ENCODE measurements at places on chromosomes 16 and 17.

DNA sequence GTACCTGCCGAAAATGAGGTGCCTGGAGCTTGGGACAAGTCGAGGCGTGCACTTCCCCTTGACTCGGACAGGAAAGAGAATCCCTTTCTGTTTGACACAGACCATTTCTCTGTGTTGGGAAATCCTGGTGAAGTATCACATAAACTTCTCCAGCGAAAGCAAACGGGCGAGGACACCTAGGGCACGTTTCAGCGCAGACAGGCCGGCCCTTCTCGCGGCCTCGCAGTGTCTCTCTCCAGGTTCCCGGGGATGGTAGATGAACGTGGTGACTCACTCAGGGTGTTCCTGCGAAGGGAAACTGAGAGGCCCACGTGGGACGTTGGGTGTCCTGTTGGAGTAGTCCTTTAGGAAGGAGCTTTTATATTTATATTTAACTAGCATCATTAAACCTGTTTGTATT lies 36.3 kb upstream of the ZNF750 start:
- no peak for DNase-seq

DNA sequence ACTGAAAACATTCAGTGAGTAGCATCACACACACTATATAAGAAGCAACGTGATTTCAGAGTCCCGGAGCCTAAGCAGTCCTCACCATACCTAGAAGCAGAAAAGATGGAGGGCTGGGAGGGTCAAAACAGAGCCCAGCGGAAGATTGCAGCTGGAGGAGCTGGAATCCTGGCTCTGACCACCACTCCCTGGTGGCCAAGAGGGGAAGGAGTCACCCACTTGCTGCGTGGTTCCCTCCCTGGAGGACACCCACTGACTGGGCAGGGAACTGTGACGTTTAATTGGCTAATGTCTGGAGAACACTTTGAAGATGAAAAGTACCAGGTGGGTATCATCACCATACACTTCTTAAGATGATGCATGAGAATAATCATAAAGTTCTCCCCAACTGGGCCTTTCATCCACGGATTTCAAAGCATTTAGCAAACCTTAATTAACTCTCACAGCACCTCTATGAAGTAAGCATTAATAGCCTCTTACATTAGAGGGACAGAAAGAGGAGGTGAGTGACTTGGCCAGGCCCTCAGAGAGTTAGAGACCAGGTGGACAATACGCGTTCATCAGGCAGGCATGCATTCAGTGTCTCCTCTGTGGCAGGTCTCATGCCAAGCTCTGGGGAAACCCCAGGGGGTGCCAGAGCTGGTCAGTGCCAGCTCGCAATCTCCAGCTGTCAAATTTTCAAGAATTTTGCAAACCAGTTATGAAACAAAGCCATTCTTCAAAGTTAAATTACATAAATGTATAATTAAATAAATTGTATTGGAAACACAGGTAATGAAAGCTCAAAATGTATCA lies 137.9 kb downstream of the AXIN2 start:
- DNase-seq: no peak

DNA sequence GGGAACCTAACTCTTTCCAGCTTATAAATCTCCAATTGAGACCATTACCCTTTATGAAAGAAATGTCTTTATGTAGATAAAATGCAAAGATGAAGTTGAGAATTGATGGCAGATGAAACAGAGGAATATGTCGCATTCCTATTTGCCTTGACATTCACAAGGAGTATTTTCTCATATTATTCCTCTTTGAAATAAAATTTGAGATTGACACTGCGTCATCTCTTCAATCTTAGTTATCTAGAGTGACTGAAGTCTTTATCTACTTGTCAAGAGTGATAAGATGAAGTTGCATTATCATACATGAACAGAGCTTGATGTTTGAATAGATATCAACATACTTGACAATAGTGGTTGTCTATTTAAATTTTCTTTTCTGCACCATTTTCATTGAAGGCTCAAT lies 574.4 kb upstream of the SOX9 start:
- DNase-seq: no peak

- DNase-seq: no peak
These were observed 208.3 kb downstream of the RGS9 start for GRCh38 chr17:65345261-65346005.

DNA sequence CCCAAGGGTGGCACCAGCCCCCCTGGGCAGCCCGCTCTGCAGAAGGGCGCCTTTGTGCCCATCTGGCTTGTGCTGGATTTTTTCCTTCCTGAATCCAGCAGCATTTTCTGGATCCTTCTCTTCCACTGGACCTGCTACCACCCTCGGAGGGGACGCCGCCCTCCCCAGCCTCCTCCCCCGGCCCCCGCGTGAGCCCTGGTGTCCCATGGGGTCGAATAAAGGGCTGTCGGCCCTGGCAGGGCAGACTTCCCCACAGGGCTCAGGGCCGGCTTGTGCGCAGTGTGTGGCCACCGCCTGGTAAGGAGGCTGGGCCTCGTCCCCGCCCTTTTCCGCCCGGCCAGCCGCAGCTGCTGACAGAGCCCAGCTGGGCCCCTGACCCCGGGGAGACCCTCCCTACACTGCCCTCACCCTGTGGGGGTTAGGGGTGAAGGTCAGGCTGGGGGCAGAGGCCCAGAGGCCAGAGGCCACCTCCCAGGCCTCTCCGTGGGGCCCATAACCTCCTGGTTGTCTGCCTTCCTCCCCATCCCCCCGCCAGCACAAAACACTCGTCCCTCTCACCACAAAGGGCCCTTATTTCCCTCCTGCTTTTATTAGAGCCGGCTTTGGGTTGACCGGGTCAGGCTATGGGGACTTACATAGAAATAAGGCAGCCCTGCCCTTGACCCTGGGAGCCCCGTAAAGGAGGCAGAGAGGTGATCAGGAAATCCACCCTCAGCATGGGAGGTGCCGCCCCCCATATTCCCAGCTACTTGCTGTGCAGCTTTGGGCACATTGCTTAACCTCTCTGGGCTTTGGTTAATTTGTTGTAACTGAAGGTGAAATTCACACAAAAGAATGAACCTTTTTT lies 179.3 kb upstream of the CIBAR2 start:
- DNase-seq: no peak

- no peak for DNase-seq
These were observed 233.4 kb upstream of the HS3ST3A1 start for GRCh38 chr17:13835151-13835550.

DNA sequence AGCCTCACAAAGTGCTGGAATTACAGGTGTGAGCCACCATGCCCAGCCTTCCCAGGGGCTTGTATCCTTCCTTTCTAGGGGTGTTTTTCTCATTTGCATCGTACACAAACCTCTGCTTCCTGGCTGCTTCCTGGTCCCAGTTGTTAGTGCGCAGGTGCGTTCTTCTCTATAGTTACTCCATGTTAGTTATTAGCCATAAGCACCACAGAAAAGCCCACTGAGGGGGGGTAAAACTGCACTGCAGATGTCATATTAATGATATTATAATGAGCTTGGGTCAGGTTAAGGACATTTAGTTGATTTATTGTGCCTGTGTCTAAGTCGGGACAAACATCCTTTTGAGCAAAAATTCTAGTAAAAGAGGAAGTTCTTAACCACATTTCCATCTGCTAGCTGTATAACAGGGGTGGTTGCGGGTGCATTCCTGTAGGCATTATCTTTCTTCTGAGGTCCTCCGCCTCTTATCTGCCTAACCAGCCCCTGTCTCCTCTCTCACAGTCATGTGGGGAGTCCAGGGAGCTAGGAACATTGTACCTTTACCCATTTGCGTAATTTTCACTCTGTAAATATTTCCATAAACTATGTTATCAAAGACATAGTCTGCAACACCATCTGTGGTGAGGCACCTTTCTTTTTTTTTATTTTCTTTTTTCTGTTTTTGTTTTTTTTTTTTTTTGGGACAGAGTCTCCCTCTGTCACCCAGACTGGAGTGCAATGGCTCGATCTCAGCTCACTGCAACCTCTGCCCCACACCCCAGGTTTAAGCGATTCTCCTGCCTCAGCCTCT lies 23.6 kb upstream of the ATF7IP2 start:
- no peak for DNase-seq

GRCh38 chr17:46003907-46004748 lies 5.1 kb downstream of the STH start:
- peak; percentile 61 for DNase-seq

- DNase-seq: peak; percentile 80
These were observed 29.4 kb downstream of the COG7 start for GRCh38 chr16:23423496-23424049.

All from NCI-H2029 treated with DMSO at 0.1 percent for 48 hours (cell line).